Skin of body (tissue), 3 donors: ENCODE measurements at places on chromosomes 6 and 20. TPM values are rescaled to one million over a fixed set of nuclear protein-coding genes. Genes with fewer than 3 reads are reported as not detected.

BLCAP gene
- 51.9 TPM for total RNA-seq

XKR7 gene
- not detected for total RNA-seq

SLC35D3 gene
- total RNA-seq, result 0.10 TPM

PPP1R16B gene
- 1.9 TPM for total RNA-seq

RHAG gene
- total RNA-seq, result 5.8 TPM

SCAF8 gene
- total RNA-seq, result 46.2 TPM

CALHM6 gene
- 3.4 TPM for total RNA-seq

RFX6 gene
- total RNA-seq, result not detected

SLC32A1 gene
- total RNA-seq, result not detected

GJA1 gene
- total RNA-seq, result 431 TPM

SMPDL3A gene
- 20.7 TPM for total RNA-seq

CLPSL1 gene
- total RNA-seq, result not detected

SLC35B3 gene
- 18.9 TPM for total RNA-seq

NTSR1 gene
- total RNA-seq, result 0.10 TPM

SLC44A4 gene
- 0.10 TPM for total RNA-seq

WFDC12 gene
- total RNA-seq, result 1.1 TPM

PARD6B gene
- 9.3 TPM for total RNA-seq
